Calu3 (cell line): ENCODE measurements at places on chromosomes 2 and 18. TPM values are rescaled to one million over a fixed set of nuclear protein-coding genes. Genes with fewer than 3 reads are reported as not detected.

DNA sequence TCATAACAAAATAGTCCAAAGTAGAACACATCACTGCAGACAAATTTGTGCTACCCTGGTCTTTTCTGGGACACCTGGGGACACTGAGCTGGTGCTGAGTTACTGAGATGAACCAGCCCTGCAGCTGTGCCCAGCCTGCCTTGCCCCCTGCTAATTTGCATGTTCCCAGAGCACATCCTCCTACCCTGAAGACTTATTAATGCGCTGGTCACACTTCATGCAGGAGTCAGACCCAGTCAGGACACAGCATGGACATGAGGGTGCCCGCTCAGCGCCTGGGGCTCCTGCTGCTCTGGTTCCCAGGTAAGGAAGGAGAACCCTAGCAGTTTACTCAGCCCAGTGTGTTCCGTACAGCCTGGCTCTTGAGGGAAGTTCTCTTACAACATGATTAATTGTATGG, 1518.3 kb downstream of the RPIA start:
- no peak overlapping the region for H3K27ac ChIP-seq
- no peaks in the 10 kb centered on the region for H3K36me3 ChIP-seq
- no peak for DNase-seq
- H3K27me3 ChIP-seq, result no peaks in the 10 kb centered on the region
- no peaks in the 10 kb centered on the region for H3K4me1 ChIP-seq
- no peak overlapping the region for H3K4me3 ChIP-seq

GRCh38 chr2:16728351-16729136, 62.9 kb upstream of the CYRIA start:
- no peaks in the 10 kb centered on the region for H3K36me3 ChIP-seq
- peaks cover 51% of the 10 kb centered on the region for H3K27me3 ChIP-seq
- H3K4me3 ChIP-seq, result no peak overlapping the region
- DNase-seq, result no peak

DNA sequence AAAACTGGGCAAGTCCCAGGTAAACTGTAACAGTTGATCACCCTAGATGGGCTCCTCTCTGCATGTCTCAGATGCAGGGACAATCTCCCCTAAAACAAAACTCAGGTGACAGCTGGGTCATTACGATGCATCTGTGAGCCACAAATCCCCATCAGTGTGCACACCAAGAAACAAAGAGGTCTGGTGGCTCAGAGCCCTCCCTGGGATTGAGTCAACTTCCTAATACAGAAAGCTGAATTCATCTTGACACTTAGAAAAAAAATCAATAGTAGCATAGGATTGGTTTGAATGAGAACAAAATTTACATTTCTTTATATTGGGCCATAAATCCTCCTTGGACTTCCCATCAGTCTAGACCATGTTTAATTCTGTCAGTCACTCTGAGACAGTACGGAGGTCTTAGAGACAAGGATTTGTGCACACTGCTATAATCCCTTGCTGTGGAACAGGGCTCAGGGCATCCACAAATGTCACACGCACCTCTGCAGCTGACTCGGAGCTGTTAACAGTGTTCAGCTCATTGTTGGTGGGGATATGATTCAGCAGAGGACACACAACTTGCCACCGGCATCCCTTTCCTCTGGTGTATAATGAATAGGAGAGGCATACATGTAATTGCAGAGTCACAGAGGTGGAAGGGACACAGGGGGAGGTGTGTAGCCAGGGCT, 44.5 kb upstream of the DAPL1 start:
- no peak overlapping the region for H3K4me3 ChIP-seq
- H3K27ac ChIP-seq, result no peak overlapping the region
- H3K27me3 ChIP-seq, result peaks cover 66% of the 10 kb centered on the region
- no peaks in the 10 kb centered on the region for H3K36me3 ChIP-seq
- no peak for DNase-seq

DNA sequence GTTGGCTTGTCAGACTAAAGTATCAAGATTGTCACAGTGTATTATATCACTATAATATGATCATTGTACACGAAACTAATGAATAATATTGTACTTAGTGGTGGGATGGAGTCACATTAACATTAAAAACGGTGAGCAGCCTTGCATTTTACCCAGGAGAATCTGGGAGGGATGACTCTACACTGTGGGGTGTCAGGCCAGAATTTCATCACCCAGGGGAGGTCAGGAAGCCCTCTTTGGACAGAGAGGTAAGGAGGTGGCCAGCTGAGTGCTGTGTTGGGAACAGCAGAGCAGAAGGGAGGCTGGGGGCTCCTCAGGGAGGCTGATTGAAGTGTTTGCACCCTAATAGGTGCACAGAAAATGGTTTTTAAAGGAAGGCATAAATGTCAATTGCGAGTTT, 33.0 kb downstream of the CDCA7 start:
- no peaks in the 10 kb centered on the region for H3K27me3 ChIP-seq
- no peak overlapping the region for H3K4me3 ChIP-seq
- no peak for DNase-seq
- H3K4me1 ChIP-seq, result no peaks in the 10 kb centered on the region

- no peaks in the 10 kb centered on the region for H3K4me1 ChIP-seq
- no peak overlapping the region for H3K4me3 ChIP-seq
- H3K36me3 ChIP-seq, result peaks cover 12% of the 10 kb centered on the region
- peak; percentile 69 for DNase-seq
- H3K27ac ChIP-seq, result no peak overlapping the region
- H3K27me3 ChIP-seq, result no peaks in the 10 kb centered on the region
Measured at GRCh38 chr18:45910405-45911023, 56.6 kb downstream of the EPG5 start.

COL5A2 gene
- total RNA-seq, result 0.56 and 1.1 TPM in 2 replicates

GRCh38 chr18:36247036-36247435, 50.5 kb upstream of the FHOD3 start:
- no peaks in the 10 kb centered on the region for H3K27me3 ChIP-seq
- peaks cover 24% of the 10 kb centered on the region for H3K36me3 ChIP-seq
- H3K4me1 ChIP-seq, result peaks cover 17% of the 10 kb centered on the region
- no peak overlapping the region for H3K27ac ChIP-seq
- no peak overlapping the region for H3K4me3 ChIP-seq
- DNase-seq, result no peak

PAX3 gene
- not detected in 2 replicates for total RNA-seq

- H3K27me3 ChIP-seq, result peaks cover 15% of the 10 kb centered on the region
- H3K4me1 ChIP-seq, result no peaks in the 10 kb centered on the region
- no peak overlapping the region for H3K27ac ChIP-seq
- DNase-seq, result no peak
- no peaks in the 10 kb centered on the region for H3K36me3 ChIP-seq
Measured at GRCh38 chr2:111519071-111519470, 364.9 kb downstream of the ANAPC1 start.

- H3K36me3 ChIP-seq, result no peaks in the 10 kb centered on the region
- H3K27me3 ChIP-seq, result no peaks in the 10 kb centered on the region
- no peak for DNase-seq
- H3K27ac ChIP-seq, result no peak overlapping the region
- H3K4me1 ChIP-seq, result no peaks in the 10 kb centered on the region
Measured at GRCh38 chr2:193869564-193869963, 1674.8 kb upstream of the TMEFF2 start.

SP5 gene
- 0.73 TPM in 2 replicates for total RNA-seq

ASB18 gene
- total RNA-seq, result not detected in 2 replicates

- no peak overlapping the region for H3K4me3 ChIP-seq
- H3K27ac ChIP-seq, result no peak overlapping the region
- no peaks in the 10 kb centered on the region for H3K36me3 ChIP-seq
- H3K4me1 ChIP-seq, result peaks cover 37% of the 10 kb centered on the region
- no peaks in the 10 kb centered on the region for H3K27me3 ChIP-seq
Measured at GRCh38 chr2:215609089-215610032, 173.5 kb upstream of the FN1 start.

GRCh38 chr2:142218471-142218870, 87.7 kb upstream of the LRP1B start:
- H3K4me1 ChIP-seq, result no peaks in the 10 kb centered on the region
- no peak for DNase-seq
- H3K36me3 ChIP-seq, result no peaks in the 10 kb centered on the region
- H3K27me3 ChIP-seq, result no peaks in the 10 kb centered on the region
- H3K4me3 ChIP-seq, result no peak overlapping the region

ANKRD36B gene
- total RNA-seq, result 19.4 and 19.7 TPM in 2 replicates

LIMS3 gene
- total RNA-seq, result 0.29 TPM in 1 of 2 replicates, not detected in the other

DNA sequence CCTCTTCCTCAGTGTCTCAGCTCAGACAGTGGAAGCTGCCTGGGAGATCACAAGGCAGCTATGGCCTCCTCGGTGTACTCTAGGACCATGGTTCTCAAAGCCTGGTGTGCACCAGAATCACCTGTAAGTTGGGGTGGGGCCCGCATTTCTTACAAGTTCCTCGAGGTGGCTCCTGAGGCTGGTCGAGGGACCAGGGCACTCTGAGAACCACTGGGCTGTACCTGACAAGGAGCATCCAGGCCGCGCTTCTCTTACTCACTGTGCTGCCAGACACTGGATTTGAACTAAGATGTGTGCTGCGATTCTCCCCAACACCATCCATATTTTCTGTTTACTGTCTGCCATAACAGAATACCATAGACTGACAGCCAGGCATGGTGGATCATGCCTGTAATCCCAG, 59.5 kb downstream of the DIPK1C start:
- H3K4me3 ChIP-seq, result no peak overlapping the region
- DNase-seq, result no peak
- H3K27ac ChIP-seq, result no peak overlapping the region
- H3K27me3 ChIP-seq, result peaks cover 86% of the 10 kb centered on the region
- no peaks in the 10 kb centered on the region for H3K36me3 ChIP-seq
- peaks cover 8% of the 10 kb centered on the region for H3K4me1 ChIP-seq

DNA sequence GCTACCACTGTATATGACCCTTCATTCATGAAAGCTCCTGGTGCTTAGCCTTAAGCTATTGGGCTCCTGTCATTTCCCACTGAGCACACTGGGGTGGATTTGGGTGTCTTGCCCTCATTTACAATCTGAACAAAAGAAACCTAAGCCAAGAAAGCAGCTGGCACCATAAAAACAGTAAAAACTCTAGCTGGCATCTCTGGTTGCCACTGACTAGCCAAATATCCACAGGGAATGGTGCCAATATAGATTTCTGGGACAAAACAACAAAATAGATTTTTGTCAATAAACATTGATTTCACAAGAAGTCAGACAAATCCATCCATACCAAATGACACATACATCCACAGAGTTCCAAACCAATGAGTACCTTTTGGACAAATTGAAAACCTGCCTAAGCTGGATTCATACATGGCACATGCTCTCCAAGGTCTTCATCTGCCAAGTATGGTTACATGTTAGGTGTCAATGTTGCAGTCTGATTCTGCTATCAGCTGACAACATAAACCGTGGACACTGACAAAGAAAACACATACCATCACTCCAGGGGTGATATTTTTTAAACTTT, 1081.5 kb upstream of the ZEB2 start:
- DNase-seq, result no peak
- H3K4me1 ChIP-seq, result no peaks in the 10 kb centered on the region
- no peaks in the 10 kb centered on the region for H3K36me3 ChIP-seq
- H3K27ac ChIP-seq, result no peak overlapping the region

- no peak for DNase-seq
- H3K4me3 ChIP-seq, result no peak overlapping the region
- no peaks in the 10 kb centered on the region for H3K27me3 ChIP-seq
- no peak overlapping the region for H3K27ac ChIP-seq
- no peaks in the 10 kb centered on the region for H3K36me3 ChIP-seq
- peaks cover 6% of the 10 kb centered on the region for H3K4me1 ChIP-seq
Measured at GRCh38 chr2:188193230-188193629, 98.4 kb upstream of the GULP1 start.

GRCh38 chr2:79975791-79976565, 328.6 kb downstream of the LRRTM1 start:
- no peak for DNase-seq
- H3K4me1 ChIP-seq, result no peaks in the 10 kb centered on the region
- H3K27ac ChIP-seq, result no peak overlapping the region
- no peaks in the 10 kb centered on the region for H3K27me3 ChIP-seq

GRCh38 chr18:66210875-66211274, 393.0 kb downstream of the CDH19 start:
- H3K36me3 ChIP-seq, result no peaks in the 10 kb centered on the region
- no peak overlapping the region for H3K4me3 ChIP-seq
- H3K27me3 ChIP-seq, result no peaks in the 10 kb centered on the region
- H3K4me1 ChIP-seq, result no peaks in the 10 kb centered on the region
- no peak for DNase-seq

TUBA4A gene
- 68.8 and 97.9 TPM in 2 replicates for total RNA-seq

GRCh38 chr2:100140582-100140981, 1.8 kb downstream of the AFF3 start:
- no peaks in the 10 kb centered on the region for H3K36me3 ChIP-seq
- H3K4me3 ChIP-seq, result no peak overlapping the region
- no peak overlapping the region for H3K27ac ChIP-seq
- H3K27me3 ChIP-seq, result peaks cover 52% of the 10 kb centered on the region
- H3K4me1 ChIP-seq, result no peaks in the 10 kb centered on the region

DNA sequence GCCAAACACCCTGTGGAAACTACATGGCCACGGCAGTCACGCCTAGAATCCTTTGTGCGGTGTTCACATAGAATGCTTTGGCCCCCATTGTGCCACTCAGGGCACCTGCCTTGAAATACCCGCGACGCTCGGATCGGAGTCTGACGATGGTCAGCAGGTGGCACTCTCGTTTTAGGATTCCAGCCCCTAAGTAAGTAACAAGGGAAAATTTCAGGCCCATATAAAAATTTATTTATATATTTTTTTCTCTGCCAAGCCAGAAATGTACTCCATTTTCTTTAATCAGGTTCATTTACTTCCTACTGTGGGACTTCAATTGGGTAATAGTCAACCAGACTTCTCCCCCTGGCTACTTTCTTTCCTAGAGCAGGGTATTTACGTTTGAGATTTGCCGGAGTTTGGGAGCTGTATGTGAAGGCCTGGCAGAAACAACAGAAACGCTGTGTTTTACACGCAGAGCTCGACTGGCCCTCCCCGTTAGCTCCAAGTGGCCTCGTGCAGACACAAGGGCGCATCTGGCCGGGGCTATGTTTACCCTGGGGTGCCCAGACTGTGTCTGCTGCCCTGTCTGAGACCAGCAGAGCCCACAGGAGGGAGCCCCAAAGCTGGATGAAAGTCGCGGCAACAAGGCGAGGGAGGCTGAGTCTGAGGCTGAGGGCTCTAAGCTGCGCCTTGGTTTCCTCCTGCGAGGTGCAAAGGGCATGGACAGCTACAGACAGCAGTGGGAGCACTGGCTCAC, 41.6 kb downstream of the LRRC30 start:
- peak; percentile 68 for DNase-seq
- peaks cover 17% of the 10 kb centered on the region for H3K4me1 ChIP-seq
- H3K36me3 ChIP-seq, result no peaks in the 10 kb centered on the region
- peak overlapping the region; percentile 55 for H3K4me3 ChIP-seq
- H3K27ac ChIP-seq, result no peak overlapping the region
- no peaks in the 10 kb centered on the region for H3K27me3 ChIP-seq

DNA sequence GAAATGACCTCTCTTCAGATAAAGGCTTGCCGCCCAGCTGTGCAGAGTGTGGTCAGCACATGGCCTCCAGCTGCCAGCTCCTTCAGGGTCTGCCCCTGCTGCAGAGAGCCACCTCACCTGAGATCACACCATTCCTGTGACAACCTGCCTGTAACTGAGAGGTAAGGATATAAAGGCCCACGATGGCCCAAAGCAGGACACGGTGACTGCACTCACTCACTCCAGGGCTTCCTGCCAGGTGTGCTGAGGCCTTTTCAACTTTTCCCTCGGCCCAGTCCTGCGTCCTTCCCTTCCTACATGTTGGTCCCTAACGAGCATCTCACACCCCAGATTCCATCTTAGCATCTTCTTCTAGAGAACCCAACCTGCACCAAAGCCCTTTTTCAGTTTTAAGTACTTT, 36.2 kb downstream of the ANKRD44 start:
- no peak overlapping the region for H3K4me3 ChIP-seq
- H3K36me3 ChIP-seq, result no peaks in the 10 kb centered on the region
- H3K27ac ChIP-seq, result no peak overlapping the region
